ENCODE measurements at places on chromosomes 16 and 17.

GRCh38 chr17:10306585-10306984 is 66.2 kb downstream of the MYH13 start:
- DNase-seq: no peak

GRCh38 chr16:2782583-2783351 is 4.6 kb downstream of the PRSS33 start:
- no peak for DNase-seq

GRCh38 chr17:19387921-19388521 is 1.0 kb upstream of the MFAP4 start:
- DNase-seq: no peak

DNA sequence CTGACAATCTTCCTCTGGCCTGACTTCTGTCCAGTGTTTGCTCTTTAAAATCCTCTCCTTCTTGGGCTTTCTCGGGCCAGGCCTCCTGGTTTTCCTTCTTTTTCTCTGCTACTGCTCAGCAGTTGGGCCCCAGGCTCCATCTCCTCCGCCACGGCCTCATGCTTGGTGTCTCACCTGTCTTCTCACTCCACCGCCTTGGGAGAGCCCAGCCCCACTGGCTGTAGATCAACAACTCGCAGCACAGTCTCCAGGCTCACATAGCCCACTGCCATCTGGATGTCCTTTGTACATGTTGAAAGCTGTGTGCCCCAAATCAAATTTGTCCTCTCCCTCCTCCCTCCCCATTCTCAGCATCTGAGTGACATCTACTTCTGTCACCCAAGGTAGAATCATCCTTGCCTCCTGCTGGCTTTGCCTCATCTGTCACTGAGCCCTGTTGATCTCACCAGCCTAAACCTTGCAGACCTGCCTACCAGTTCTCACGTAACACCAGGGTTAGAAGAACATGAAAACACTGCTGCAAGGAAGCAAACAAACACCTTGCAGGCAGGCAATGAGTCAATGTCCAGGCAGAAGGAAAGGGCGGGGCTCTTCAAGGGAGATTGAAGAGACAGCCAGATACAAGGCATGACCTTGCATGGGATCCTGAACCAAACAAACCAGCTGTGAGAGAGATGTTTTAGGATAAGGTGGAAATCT is 103.2 kb upstream of the SMURF2 start:
- DNase-seq: no peak

DNA sequence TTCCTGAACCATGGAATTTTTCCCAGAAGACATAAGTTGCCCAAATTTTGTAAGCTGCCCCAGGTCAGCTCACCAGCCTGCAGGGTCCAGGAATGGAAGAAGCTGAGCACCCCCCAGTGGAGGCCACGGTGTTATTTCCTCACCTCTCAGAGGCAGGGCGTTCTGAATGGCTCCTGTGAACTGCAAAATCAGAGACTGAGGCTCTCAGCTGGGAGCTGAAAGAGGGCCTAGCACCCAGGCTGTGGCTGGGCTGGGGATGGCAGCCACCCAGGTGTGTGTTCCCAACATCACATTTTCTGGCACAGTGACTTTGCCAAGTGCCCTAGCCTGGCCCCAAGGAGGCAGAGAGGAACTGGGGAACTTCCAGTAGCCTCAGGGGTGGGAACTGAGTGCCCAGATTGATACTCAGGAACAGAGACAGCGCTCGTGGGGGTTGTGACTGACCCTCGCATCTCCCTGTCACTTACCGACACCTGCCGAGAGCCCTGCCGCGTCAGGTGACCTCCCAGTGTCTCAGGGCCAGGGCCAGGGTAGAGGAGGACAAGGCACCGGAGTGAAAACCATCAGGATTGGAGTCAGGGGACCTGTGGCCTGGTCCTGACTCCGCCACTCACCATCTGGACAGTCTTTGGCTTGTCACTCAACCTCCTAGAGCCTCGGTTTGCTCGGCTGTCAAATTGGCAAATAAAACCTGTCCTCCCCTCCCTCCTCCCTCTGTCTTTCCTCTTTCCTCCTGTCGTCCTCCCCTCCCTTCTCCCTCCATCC is 11.3 kb downstream of the CACNG4 start:
- no peak for DNase-seq

All from NCI-H510A treated with DMSO at 0.1 percent for 48 hours (cell line).